Amniotic stem cell (primary cell): ENCODE measurements at places on chromosomes 2 and 18.
A peak's percentile ranks its signal among the peaks of the same experiment; 100 is the strongest.

DNA sequence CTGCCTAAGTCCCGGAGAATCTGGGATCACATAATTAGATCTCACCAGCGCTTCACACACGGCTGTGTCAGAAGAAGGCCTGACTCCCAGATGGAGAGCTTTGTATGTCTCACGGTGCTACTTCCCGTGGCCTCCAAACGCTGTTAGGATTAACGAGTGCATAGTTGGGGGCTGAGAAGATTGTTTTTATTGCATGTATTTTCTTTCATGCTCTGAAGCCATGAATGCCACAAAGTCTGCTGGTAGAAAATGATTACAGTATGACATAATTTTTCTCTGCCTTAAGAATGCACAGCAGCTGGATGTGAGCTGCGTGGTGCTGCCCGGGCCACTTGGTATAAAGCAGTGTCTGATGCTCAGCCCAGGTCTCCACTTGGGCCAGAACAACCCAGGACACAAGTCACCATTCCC, 166.5 kb downstream of the SEPTIN10 start:
- DNase-seq: peak; percentile 86

DNA sequence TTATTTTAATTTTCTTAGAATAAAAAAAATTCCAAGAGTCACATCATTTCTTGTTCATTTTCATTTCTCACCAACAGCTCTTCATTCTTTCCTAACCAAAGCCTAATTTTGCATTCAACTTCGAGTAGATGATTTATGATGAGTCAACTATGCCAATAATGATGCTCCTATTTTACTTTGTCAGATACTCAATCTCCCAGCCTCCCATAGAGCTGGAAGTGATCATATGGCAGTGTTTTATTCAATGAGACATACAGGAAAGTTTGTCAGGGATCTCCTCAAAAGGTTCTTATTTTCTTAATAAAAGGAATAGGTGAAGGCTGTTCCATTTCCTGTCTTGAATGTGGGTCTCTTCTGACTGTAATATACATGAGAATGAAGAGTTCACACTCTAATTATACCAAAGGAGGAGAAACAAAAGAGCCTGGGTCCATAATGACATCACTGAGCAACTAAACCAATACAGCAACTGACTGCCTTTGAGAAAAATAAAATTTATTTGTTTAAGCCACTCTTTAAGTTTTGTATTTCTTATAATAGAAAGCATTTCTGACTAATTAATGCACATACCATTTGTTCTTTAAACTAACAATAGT, 231.2 kb upstream of the CYP26B1 start:
- DNase-seq: no peak

DNA sequence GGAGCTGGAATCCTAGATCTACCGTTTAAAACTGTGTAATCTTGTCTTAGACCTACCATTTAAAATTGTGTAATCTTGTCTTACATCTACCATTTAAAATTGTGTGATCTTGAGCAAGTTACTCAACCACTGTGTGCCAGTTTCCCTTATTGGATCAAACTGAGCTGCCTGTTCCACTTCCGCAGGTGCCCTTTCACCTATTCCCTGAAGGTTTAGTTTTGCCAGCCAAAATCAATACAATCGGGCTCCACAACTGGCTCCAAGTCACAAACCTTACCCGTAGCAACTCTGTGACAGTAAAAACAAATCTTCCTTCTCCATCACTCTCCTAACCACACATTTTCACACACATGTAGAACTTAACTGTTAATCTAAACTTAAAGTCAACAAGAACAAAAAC, 20.1 kb downstream of the DOCK10 start:
- DNase-seq: no peak

GRCh38 chr2:54983345-54984220, 66.7 kb downstream of the RTN4 start:
- no peak for DNase-seq

GRCh38 chr18:56836173-56836572, 185.0 kb downstream of the WDR7 start:
- no peak for DNase-seq

DNA sequence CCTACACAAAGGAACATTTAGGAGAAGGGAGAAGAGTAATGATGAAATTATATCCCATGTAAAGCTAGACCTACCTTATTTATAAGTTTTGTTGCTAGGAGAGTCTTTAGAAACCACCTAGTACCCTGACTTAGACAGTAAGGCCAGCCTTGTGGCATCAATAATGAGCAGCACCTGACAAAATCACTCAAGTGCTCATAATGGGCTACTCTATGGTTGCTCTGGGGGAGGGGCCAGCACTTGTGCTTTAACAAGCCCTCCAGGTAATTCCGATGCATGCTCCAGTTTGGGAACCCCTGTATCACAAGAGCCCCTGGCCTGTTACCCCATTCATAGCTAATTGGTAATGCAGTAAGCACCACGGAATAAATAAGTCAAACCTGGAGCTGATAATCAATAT, 102.9 kb upstream of the ALK start:
- DNase-seq: no peak

GRCh38 chr2:165141601-165142354, 62.1 kb downstream of the SCN3A start:
- no peak for DNase-seq

- no peak for DNase-seq
Measured at GRCh38 chr2:100581277-100581612, 18.5 kb downstream of the PDCL3 start.

- no peak for DNase-seq
Measured at GRCh38 chr2:191263050-191263449, 17.8 kb downstream of the MYO1B start.

- peak; percentile 64 for DNase-seq
Measured at GRCh38 chr18:9474108-9474982, 968 bp upstream of the RALBP1 start.
